ENCODE measurements at places on chromosomes 1 and 21.

DNA sequence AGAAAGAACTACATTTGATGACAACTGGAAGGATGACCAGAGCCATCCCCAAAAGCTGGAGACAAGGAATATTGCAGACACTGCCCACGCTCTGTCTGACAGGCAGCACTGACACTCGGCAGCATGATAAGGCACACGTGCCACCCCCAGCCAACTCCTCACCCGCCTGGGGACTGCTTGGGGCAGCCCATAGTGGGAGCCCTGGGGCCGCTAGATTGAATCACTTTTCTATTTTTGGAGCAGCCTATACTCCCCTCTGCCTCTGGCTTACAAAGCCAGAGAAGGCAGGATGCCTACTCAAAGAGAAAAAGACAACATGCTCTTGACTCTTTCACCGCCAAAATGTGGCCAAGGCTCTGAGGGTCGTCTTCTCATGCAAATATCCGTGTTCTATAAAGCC, 1.3 kb downstream of the SMG5 start:
- peak; percentile 54 for DNase-seq

- DNase-seq: no peak
These were observed 64.8 kb upstream of the ATP1A1 start for GRCh38 chr1:116308276-116308675.

DNA sequence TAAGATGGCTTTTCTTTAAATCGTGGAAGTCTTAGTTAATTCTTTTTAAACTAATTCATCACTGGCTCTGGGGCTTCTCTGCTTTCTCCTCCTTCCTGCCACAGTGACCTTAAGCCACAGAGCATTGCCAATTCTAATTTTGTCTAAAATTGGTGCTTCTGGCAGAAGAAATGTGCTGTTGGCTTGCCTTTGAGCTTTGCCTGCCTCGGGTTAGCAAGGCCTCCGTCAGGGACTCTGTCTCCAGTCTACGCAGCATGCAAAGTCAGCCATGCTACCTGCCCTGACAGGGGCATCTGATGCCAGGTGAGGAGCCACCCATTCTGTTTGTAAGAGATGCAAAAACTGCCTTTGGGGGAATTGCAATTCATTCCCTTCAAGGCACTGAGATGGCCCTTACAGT, 25.2 kb downstream of the CLDN14 start:
- DNase-seq: no peak

- DNase-seq: no peak
These were observed 183.0 kb downstream of the CYYR1 start for GRCh38 chr21:26389971-26390641.

- no peak for DNase-seq
These were observed 200.6 kb downstream of the BRINP3 start for GRCh38 chr1:190277107-190277506.

- DNase-seq: no peak
These were observed 28.2 kb upstream of the DOCK7 start for GRCh38 chr1:62716397-62716796.

GRCh38 chr1:89538361-89538760, 13.7 kb downstream of the LRRC8B start:
- no peak for DNase-seq

- DNase-seq: no peak
These were observed 1.8 kb upstream of the TCP10L start for GRCh38 chr21:32587120-32587519.

All from activated naive CD4-positive, alpha-beta T cell treated with anti-CD3 and anti-CD28 coated beads, Interleukin-2, amount 50 U/mL, for 72 hours (primary cell).